ENCODE measurements at places on chromosomes 1 and 21.

DNA sequence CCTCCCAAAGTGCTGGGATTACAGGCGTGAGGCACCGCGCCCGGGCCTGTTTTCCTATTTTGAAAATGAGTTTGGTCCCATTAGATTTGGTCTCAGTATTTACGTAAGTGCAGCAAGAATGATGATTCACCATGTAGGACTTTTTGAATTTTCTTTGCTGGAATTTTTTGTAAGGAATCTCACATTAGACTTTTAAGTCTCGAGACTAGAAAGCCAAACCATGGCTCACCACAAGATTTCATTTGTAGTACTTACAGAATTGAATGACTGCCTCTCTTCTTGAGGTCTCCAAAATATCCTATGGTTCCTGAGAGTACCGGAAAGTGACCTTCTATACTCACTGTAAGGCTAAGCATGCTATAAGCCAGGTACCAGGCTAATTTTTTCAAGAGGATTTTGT lies 325 bp downstream of the OR14A2 start:
- no peak for DNase-seq

GRCh38 chr1:77545970-77546369 lies 136.5 kb downstream of the ZZZ3 start:
- DNase-seq, result no peak

- no peak for DNase-seq
These were observed 1.1 kb upstream of the IGSF9 start for GRCh38 chr1:159946242-159947187.

DNA sequence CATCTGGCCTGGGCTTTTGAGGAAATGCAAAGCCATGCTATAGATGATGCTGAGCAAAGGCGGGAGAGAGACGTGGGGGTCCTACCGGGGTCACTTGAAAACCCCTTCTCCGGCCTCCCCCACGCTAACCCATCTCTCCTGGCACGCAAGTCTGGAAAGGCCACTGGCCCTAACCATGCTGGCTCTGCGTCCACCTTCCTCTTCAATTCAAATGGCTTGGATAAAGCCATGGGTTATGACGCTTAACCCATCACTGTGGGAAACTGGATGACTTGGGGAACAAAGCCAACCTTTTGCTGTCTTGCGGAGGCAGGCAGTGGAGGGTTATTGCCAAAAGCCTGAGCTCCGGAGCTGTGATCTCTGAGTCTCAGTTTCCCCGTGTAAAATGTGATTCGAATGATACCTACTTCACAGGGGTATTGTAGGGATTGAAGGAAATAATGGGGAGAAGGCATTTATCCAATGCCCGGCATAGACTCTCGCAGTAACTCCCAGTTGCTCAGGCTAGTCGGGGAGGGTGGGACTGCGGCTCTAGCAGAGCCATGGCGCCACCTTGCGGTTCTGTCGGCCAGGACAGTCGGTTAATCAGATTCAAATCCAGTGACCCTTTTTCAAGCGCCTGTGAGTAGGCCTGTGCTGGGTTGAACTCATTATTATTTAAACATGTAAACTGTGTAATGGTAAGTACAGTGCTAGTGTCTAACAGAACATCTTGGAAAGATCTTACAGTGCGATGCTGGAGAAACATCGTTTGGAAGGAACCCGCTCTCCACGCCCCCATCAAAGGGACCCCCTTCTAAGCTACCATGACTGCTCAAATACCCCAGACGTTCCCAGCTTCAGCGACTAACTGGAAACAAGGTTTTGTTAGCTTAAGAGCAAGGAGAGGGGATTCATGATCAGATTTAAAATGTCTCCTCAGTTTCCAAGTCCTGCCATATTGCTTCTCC lies 20.3 kb downstream of the NEK2 start:
- DNase-seq, result peak; percentile 90

GRCh38 chr1:74471470-74471869 lies 40.9 kb downstream of the LRRC53 start:
- no peak for DNase-seq

GRCh38 chr1:204453141-204453772 lies 41.3 kb downstream of the PIK3C2B start:
- DNase-seq, result peak; percentile 67

DNA sequence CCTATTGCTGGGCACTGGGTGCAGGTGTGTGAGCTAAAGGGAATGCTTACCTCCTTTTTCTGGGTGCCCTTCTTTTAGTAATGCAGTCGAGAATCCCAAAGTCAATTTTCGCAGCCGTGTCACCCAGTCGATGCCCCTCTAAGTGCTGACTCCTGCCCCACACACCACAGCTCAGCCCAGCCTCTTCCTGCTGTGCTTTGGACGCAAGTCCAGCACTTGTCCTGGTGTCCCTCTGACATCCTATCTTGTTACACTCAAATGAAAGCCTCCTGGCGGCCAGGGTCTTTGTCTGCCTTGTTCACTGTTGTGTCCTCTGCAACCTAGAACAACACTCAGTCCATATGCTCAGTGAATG lies 58.5 kb upstream of the RUNX3 start:
- DNase-seq, result no peak

DNA sequence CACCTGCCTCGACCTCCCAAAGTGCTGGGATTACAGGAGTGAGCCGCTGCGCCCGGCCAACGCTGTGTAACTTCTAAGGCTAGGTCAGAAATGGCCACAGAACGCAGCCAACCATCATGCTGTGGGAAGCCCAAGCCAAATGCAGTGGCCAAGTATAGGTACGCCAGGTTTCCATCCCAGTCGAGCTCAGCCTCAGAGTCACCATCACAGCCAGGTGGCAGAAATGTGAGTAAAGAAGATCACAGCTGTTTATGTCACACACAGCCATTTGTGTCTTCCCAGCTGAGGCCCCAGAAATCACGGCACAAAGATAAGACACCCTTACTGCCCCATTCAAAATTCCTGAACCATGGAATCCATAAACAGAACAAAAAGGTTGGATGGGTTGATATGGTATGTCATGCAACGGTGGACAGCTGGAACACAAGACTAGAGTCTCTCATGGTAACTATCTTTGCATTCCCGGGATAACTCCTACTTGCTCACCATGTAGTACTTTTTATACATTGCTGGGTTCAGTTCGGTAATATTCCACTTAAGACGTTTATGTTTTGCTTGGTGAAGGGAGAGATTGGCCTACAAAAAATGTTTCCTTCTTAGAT lies 84.3 kb downstream of the SLC45A1 start:
- DNase-seq, result no peak

- no peak for DNase-seq
These were observed 126.8 kb downstream of the GRIK1 start for GRCh38 chr21:29812947-29813346.

- DNase-seq, result no peak
These were observed 23.8 kb downstream of the KIAA0040 start for GRCh38 chr1:175168782-175169181.

- DNase-seq, result no peak
These were observed 85.1 kb downstream of the CAPZB start for GRCh38 chr1:19400192-19400611.
